Iris pigment epithelial cell (primary cell): ENCODE measurements at places on chromosomes 5 and 9.

GRCh38 chr5:143892271-143892670 lies 80.3 kb downstream of the HMHB1 start:
- no peak for DNase-seq

GRCh38 chr9:71681708-71682272 lies 86.5 kb downstream of the CEMIP2 start:
- DNase-seq, result peak; percentile 85

DNA sequence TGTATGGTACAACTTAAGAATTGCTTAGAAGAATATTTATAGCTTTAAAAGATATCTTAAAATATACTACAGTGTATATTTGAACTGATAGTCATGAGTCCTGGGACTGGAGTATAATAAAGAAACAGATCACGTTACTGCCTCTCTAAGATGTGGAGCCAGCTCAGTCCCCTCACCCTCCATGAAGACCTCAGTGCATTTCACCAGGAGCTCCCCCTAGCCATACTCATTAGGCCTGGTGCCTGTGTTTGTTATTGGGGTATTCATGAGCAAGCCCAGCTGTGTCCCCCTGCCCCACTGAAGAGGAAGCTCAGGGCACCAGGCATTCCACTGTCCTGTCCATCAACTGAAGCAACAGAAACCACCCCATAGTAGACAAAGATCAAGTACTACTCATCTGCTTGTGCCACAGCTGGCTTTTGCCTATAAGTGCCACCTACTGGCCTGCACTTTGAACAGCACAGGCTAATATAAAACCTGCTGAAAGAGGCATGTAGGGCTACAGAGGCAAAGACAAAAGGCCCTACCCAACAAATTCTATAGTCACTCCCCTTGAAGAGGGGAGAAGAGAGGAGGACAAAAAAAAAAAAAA lies 850.2 kb upstream of the NUDT12 start:
- peak; percentile 49 for DNase-seq

GRCh38 chr5:64506567-64507263 lies 900 bp downstream of the RGS7BP start:
- no peak for DNase-seq

DNA sequence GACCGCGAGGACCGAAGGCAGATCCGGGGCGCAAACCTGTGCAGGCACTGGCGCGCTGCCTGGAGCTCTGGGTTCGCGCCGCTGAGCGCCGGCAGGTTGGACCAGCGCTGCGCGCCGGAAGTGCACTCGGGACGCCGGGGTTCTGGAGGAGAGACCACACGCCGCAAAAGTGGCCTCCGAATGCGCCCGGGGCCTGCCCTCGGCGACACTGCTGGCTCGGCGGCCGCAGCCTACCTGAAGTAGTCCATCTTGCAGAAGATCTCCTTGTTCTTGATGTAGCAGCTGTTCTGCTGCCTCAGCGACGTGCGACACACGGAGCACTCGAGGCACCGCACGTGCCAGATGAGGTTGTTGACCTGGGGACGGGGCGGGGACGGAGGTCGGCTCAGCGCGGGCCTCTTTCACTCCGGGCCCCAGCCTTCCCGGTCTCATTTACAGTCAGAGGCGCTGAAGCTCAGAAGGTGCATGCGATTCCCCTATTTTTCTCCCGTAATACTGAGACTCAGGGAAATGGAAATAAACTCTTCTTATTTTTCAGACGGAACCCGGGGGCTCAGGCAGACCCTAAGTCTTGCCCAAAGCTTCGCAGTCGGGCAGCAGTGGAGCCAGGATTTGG lies 2.5 kb downstream of the LHX6 start:
- DNase-seq, result no peak

- no peak for DNase-seq
Observed at GRCh38 chr9:130820135-130820738, 14.8 kb upstream of the ABL1 start.

DNA sequence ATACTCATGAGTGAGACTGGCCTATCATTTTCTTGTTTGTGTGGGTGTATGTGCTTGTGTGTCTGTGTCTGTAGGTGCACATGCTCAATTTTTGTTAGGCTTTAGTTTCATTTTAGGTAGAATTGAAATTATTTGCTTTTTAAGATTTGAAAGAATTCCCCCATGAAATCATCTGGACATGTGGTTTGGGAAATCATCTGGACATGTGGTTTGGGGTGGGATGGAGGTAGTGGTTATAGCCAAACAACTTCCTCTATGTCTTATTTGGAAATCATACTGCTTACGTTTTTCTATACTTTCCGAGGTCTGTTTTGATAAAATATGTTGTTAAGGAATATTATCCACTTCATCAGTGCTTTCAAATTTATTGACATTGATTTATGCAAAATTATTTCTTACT lies 485.4 kb upstream of the CLINT1 start:
- no peak for DNase-seq

GRCh38 chr9:35774907-35775635 lies 16.3 kb upstream of the NPR2 start:
- no peak for DNase-seq

DNA sequence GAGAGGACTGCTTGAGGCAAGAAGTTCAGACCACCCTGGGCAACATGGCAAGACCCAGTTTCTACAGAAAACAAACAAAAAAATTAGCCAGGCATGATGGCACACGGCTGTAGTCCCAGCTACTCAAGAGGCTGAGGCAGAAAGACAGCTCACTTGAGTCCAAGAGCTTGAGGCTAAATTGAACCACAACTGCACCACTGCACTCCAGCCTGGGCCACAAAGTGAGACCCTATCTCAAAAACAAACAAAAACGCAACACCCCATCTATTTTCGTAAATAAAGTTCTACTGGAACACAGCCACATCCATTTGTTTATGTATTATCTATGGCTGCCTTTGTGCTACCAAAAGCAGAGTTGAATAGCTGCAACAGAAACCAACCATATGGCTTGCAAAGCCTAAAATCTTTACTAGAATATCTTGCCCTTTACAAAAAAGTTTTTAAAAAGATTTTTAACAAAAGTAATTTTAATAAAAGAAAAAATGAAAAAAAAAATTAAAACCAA lies 67.5 kb downstream of the SETX start:
- DNase-seq, result no peak

GRCh38 chr5:78287833-78288232 lies 6.7 kb downstream of the AP3B1 start:
- DNase-seq, result peak; percentile 90

GRCh38 chr5:135064235-135064570 lies 30.2 kb upstream of the PITX1 start:
- no peak for DNase-seq
